Stimulated activated CD4-positive, alpha-beta T cell treated with anti-CD3 and anti-CD28 coated beads, Interleukin-12 subunit alpha, Interleukin-12 subunit beta, amount 100 ng/mL, for 4 hours (primary cell): ENCODE measurements at places on chromosomes 6 and 20.

GRCh38 chr20:48945840-48946514, 24.5 kb downstream of the ARFGEF2 start:
- DNase-seq: no peak

DNA sequence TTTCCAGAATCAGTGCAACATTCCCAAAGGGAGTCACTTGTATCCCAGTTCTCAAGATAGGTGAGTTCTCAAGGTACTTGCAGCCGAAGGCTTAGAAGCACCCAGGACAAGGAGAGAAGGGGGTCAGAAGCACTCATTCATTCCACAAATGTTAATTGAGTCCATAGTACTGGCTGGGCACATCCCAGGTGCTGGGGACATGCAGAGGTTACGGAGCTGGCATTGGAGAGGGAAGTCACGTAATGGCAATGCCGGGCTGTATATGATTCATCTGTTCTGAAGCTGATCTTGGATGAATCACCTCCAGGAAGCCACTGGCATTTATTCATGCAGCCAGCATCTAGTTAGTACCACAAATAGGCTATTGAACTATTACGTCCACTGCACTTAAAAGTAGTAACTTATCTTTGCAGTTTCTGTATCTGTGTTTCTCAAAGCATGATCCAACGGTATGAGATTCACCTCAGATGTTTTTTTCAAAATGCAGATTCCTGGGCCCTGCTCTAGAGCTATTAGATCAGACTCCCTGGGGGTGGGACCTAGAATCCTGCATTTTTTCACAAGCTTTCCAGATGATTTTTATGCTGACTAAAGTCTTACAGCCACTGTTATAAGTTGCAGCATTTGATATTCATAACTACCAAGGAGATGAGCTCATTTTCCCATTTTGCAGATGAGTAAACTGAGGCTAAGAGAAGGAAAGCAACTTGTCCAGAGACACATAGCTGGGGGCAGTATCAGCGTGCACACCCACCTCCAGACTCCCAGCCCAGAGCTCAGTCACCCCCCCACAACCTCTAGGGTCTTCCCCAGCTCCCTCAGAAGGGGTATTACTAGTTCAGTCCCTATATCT, 44.1 kb upstream of the ID1 start:
- DNase-seq: no peak

- no peak for DNase-seq
Observed at GRCh38 chr6:156881687-156882629, 104.8 kb downstream of the ARID1B start.

DNA sequence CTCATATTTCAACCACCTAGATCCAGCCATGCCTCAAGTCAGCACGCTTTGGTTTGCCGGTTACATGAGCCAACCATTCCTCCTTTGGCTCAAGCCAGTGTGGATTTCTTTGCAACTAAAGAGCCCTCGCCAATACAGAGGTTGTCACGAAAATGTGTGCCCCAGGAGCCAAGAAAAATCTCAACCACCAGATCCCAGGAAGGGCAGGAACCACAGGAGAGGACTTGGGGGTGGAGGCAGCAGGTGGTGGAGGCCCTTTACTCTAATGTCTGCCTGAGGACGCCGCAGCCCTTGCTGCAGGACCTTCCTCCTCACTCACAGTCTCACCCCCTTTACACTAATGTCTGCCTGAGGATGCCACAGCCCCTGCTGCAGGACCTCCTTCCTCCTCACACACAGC, 144.8 kb upstream of the PHACTR3 start:
- DNase-seq: no peak

DNA sequence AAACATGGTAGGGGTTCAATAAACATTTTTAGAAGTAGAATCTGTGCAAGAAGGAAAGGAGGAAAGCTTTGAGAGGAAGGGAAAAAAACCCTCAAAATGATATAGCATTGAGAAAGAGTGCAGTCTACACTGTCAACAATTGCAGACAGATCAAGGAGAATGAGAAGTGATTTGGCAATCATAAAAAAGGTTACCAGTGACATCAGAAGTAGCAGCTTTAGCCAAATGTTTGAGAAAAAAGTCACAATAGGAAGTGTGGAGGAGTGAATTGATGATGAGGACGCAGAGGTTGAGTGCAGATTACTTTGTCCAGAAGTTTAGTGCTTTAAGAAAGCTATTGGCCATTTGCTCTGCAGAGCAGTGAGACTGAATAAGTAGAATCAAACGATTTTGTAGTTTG, 155.0 kb downstream of the GJA1 start:
- DNase-seq: no peak

- no peak for DNase-seq
Observed at GRCh38 chr6:77678048-77678447, 25.2 kb downstream of the MEI4 start.

GRCh38 chr6:136783495-136784270, 8.6 kb downstream of the MAP3K5 start:
- DNase-seq: no peak
